ENCODE measurements at places on chromosomes 5 and 9.

- no peak for DNase-seq
Observed at GRCh38 chr9:31084350-31084749, 1300.1 kb upstream of the ACO1 start.

GRCh38 chr5:102794047-102794446 lies 38.9 kb downstream of the PAM start:
- no peak for DNase-seq

GRCh38 chr5:100818340-100818739 lies 84.7 kb downstream of the ST8SIA4 start:
- DNase-seq, result no peak

- no peak for DNase-seq
Observed at GRCh38 chr9:68755051-68755450, 50.0 kb downstream of the PIP5K1B start.

DNA sequence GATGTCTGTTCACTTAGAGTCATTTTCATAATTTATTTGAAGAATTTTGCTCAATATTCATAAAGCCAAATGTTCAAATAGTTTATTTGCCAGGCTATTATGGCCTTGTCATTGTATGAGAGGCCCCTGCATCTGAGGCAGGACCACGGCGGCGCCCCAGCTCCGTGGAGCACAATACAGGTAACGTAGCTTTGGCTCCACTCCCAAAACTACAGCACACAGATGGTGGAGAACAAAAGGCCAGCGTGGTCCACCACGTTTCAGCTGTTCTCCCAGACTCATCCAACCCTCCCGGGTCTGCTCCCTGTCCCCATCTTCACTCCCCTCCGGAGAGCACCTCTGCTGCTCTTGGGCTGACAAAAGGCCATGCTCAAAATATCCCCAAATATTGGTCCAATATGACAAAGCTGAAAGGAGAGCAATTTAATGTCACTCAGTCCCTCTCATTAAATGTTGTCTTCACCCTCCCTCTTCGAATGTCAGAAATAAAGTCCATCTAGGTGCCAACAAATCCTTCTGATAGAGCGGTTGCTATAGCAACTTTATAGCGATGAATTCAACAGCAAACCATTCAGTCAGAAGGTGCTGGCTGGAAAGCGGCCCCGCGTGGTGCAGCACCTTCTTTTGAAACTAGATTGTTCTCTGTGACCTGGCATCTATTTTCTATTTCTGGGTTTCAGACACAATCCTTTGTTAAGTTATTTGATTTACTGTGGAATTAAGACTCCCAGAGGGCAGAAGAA lies 504.3 kb downstream of the ARHGEF28 start:
- DNase-seq, result no peak

GRCh38 chr5:111668477-111669414 lies 88.2 kb downstream of the NREP start:
- no peak for DNase-seq

GRCh38 chr5:108858959-108859358 lies 111.3 kb downstream of the FER start:
- no peak for DNase-seq

GRCh38 chr5:136506131-136506530 lies 140.8 kb upstream of the TRPC7 start:
- DNase-seq, result no peak

DNA sequence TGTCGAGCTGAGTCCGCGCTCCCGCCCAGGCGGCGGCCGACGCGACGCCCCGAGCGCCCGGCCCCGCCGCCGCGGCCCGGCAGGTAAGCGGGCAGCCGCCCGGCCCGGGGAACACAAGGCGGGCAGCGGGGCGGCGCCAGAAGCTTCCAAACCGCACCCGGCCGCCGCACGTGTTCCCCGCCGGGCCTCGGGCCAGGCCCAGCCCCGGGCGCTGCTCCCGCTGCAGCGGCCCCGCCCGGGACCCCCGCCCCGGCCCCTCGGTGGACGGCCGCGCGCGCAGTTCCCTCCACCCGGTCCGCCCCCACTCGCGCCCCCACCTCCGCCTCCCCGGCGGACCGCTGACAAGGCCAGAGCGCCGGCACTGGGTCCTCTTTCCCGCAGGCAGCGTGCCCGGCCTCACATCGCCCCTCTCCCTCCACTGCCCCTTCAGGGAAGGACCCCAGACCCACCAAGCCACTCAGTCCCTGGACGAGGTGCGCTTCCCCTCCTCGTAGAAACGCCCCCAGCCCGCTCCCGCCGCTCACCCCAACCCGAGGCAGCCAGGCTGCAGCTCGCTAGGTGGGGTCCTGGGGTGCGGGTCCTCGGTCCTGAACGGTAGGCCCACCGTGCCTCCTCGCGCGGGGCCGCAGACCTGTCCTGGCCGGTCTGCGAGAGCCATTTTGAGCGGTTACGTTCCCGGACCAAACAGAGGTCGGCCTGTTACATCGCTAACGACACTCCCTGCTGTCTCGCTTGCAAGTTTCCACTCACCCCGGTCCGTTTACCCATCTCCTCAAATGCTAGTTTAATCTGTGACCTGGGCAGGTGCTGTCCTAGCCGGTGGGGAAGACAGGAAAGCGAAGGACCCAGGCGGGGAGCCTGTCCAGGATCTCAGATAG lies 475 bp downstream of the WDR5 start:
- no peak for DNase-seq

GRCh38 chr5:181120306-181120705 lies 10.7 kb downstream of the OR2V1 start:
- DNase-seq, result no peak

- DNase-seq, result no peak
Observed at GRCh38 chr5:127256886-127257597, 33.6 kb upstream of the MEGF10 start.

GRCh38 chr5:151612689-151613427 lies 21.7 kb upstream of the FAT2 start:
- peak; percentile 30 for DNase-seq

DNA sequence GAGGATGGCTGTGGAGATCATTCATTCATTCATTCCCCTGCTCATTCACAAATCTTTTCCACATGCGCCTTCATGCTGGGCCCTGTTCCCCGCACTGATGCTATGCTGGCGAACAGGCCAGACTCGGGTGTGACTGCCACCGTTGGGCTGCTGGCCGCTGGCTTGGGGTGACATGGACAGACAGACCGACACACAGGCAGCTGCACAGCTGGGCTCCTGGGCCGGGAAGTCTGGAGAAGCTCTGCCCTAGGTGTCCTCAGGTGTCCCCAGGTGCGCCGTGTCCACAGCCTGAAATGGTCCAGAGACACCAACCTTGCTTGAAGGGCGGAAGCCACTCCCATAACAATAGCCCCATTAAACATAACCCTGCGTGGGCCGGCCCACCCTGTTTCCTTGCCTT lies 35.0 kb upstream of the BARHL1 start:
- no peak for DNase-seq

GRCh38 chr5:159471904-159472303 lies 141.6 kb upstream of the IL12B start:
- no peak for DNase-seq

- no peak for DNase-seq
Observed at GRCh38 chr5:34709861-34710673, 53.9 kb downstream of the RAI14 start.

- DNase-seq, result no peak
Observed at GRCh38 chr5:149125386-149125891, 15.9 kb upstream of the ABLIM3 start.

DNA sequence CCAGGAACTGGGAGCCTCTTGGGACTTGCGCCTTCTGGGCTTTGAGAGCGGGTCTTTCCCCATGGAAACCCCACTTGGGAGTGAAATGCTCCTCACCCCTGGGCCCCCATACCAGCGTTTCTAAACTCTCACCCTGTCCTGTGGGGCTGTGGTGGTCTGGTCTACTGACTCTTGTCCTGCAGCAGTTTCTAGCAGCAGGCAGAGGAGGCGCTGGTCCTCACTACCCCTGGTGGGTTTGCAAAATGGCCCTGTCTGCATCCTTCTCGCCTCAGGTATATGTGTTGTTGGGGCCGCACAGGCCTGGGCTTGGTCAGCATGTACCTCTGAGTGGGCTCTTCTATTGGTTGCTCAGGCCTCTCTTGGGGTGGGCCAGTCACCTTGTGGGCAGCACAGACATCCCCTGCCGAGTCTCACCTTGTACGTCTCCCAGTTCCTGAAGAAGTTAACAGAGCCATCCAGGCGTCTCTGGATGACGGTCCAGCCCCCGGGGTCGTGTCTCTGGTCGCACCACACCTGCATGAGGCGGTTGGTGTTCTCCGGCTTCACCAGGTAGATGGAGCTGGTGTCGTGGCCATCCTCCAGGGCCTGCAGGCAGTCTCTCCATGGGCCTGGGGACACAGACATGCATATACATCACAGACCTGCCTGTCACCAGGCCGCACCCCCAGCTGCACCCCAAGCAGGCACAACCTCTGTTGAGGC lies 29.0 kb downstream of the ANGPTL2 start:
- DNase-seq, result no peak

GRCh38 chr9:20632705-20633104 lies 10.4 kb upstream of the MLLT3 start:
- DNase-seq, result no peak

DNA sequence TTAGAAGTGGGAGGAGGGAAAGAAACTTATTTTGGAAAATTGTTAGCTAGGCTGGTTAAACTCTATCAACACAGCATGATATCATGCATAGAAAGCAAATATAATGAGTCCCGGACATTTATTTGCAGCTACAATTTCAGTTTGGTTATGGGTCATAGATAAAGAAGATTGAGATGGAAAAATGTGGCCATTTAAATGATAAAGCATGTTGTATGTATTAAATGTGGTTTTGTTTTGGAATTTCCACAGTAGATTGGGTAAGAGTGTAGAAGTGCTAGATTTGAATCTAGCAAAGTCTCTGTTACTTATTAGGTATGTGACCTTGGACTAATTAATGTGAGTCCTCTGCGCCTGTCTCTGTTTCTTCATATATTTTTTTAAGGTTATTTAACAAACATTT lies 217.4 kb downstream of the KDM4C start:
- no peak for DNase-seq

DNA sequence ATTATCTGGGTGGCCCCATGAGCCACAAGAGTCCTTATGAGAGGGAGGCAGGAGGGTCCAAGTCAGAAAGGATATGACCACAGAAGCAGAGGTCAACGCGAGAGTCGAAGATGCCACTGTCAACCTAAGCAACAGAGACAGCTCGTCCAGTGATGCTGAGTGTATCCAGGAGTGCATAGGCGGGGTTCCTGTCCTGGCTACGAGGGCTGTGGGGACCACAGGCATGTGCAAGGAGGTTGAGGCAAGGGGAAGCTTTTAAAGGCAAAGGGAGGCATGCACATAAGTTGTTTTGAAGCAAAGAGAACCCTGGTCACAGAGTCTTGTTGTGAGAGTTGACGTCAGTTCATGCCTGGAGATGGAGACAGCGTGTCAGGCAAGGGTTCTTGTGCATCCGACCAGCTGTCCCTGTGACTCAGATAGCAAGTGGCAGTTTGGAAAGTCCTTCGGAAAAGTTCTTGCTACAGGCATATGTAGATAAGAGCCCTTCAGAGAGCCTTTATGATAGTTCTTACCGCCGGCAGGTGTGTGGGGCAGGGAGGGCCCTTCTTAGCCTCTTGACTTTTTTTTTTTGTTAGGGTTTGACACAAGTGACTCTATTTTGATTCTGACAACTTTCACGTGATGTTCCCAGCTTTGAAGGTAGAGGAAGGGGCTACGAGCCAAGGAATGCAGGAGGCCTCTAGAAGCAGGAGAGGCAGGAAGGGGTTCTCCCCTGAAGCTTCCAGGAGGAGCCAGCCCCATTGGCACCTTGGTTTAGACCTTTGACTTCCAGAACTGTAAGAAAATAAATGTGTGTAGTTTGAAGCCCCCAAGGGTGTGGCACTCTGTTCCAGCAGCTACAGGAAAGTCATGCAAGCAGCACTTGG lies 66.0 kb upstream of the FCN1 start:
- no peak for DNase-seq

GRCh38 chr9:81377320-81377719 lies 312.0 kb downstream of the TLE1 start:
- no peak for DNase-seq

DNA sequence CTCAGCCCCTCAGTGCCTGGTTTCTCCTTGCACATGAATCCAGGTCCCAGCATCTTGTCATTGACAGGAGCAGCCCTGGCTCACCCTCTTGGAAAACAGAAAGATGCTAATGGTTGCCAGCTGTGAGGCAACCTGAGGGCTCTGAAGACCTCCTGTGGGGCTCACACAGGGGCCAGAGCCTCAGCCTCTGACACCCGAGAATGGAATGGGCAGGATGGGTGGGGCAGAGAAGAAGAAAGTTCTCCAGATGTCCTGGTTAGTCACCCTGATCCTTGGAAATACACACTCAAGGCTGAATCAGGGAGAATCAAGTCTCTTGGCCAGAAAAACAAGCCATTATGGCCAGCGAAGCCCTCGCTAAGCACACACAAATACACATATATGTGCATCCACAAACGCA lies 32.3 kb upstream of the SPATA31E1 start:
- no peak for DNase-seq

DNA sequence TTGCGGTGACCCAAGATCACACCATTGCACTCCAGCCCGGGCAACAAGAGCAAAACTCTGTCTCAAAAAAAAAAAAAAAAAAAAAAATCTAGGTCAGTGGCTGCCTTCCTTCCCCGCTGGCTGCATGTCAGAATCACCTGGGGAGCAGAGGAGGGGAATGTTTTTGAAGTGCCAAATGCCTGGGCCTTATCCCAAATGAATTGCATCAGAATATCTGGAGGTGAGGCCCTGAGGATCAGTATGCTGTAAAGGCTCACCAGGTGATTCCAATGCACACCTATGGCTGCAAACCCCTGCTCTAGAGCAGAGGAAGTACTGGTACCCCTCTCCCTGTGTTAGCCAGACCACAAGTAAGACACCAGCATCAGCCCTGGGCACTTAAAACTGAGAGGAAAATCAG lies 44.7 kb upstream of the GABRP start:
- no peak for DNase-seq

DNA sequence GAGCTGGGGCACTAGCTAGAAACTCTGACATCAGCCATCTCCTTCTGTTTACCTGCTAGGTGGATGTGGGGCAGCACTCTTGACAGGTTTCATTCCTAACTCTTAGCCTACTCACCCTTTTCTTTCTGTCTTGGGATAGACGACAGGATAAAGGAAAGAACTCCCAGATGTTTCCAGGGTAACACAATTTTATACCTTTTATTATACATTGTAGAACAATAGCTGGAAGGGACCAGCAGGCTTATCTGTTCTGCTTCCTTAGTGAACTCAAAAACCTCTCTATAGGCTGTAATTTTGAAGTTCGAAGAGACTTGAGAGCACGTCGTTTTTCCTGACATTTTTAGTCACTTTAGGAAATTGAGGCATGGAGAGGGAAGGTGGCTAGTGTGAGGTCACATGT lies 13.2 kb downstream of the SPTAN1 start:
- DNase-seq, result no peak

- DNase-seq, result no peak
Observed at GRCh38 chr5:126863402-126863801, 86.5 kb downstream of the LMNB1 start.

DNA sequence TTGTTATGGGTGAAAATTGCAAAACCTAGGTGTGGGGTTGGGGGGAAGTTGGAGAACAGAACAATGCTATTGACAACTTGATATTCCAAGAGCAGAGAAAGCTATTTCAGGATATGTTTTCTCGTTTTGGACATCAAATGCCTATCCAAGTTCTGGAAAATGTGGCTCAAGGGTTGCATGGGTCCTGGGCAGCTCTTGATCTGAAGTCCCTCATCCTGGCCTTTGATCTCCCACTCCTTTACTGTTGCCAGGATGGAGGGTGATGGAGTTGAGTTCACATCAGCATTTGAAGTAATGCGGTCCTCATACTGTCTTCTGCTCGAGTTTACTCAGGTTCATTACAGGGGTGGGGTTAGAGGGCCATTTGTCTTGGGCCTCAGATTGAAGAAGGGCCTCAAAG lies 76.9 kb upstream of the RPS23 start:
- no peak for DNase-seq

- DNase-seq, result no peak
Observed at GRCh38 chr9:104849023-104849422, 78.9 kb downstream of the ABCA1 start.

All from CD4-positive, alpha-beta T cell treated with Interleukin-15 for 4 hours (primary cell).